ENCODE measurements at places on chromosomes 16 and 17.

DNA sequence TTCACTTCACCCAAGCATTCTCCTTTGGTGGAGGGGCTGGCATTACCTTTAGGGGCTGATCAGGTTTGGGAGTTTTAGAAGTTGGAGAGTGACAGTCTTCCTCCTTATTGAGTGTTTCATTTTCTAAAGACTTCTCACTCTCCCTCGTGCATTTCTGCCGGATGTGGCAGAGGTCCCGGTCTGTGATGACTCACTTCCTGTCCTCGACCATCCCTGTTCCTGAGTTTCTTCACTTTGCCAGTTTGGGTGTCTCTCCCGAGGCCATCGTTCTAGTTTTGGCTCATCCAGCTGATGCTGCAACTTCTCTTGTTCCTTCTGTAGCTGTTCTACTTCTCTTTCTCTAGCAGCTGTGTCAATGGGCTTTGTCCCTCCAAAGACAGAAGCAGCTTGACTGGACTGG is 104.3 kb downstream of the PHKB start:
- peak; percentile 98 for DNase-seq

- DNase-seq, result peak; percentile 77
Observed at GRCh38 chr17:28871056-28871579, 16.3 kb downstream of the ERAL1 start.

- DNase-seq, result no peak
Observed at GRCh38 chr17:41775394-41776226, 10.9 kb downstream of the JUP start.

DNA sequence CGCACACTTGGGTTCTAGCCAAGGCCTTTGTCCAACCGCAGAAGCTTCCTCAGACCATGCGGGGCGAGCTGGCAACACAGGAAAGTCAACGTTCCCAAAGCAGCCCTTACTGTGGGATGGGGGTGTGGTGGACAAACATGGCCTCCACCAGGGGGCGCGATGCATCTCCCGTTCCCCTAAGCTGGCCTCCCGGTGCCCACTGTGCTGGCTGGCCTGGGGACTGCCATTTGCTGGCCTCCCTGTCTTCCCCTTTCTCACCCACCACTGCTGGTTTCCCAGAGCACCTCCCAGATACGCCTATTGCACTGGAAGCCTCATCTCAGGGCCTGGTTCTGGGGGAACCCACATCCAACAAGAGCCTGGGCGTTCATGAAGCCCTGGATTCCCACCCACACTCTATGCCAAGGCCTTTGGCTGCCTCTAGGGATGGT is 145.3 kb downstream of the IRF8 start:
- peak; percentile 12 for DNase-seq

GRCh38 chr17:69921046-69921445 is 154.0 kb upstream of the KCNJ16 start:
- DNase-seq, result no peak

- DNase-seq, result no peak
Observed at GRCh38 chr16:86466696-86467406, 43.5 kb upstream of the FOXF1 start.

- DNase-seq, result peak; percentile 16
Observed at GRCh38 chr17:80611816-80612215, 67.2 kb downstream of the RPTOR start.

- no peak for DNase-seq
Observed at GRCh38 chr16:7167626-7168025, 165.0 kb upstream of the RBFOX1 start.

GRCh38 chr16:80938004-80938878 is 68.4 kb downstream of the CMC2 start:
- no peak for DNase-seq

GRCh38 chr16:2474877-2475412 is at the start of gene TBC1D24:
Gene TBC1D24 (plus strand): TSS chr16:2475127. CDS start chr16:2496149, 21,022 bp downstream.
- DNase-seq, result peak; percentile 78

DNA sequence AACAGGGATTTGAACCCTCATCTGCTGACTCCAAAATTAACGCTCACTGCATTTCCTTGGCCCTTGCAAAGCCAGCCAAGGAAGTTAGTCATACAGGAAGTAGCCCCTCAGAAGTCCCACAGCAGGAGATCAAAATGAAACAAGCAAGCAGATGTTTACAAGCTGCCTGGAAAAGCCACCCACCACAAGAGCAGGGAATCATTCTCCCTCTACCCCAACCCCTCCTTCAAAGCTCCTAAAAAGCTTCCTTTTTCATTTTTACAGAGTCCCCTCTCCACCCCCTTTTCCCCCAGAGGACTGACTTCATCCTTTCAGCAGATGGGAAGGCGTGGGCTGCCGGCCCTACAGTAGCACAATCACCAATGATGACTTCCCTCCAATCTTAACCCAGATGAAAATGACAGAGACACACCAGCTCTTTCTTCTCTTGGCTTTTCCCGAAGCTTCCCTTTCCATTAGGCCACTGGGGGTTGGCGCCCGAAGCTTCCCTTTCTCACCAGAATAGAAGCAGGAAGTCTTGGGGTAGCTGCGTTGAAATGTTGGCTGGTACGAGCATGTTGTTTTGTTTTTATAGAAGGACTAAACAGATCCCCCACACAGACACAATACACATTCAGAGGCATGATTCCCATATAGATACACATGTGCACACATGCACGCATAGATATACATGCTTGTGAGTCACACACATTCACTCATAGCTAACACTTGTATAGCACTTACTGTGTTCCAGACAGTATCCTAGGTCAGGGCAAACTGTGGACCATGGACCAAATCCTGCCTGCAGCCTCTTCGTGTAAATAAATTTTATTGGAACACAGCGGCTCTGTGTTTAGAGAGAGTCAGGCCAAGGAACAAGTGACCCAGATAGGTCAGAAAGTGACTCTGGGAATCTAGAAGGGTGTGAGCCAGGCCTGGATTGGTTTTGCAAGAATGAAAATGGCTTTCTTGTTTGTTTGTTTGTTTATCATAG is 17.4 kb downstream of the ITPRIPL2 start:
- DNase-seq, result peak; percentile 89

- no peak for DNase-seq
Observed at GRCh38 chr17:28043741-28044140, 1.3 kb downstream of the NLK start.

GRCh38 chr17:31274252-31274651 is 22.8 kb downstream of the OMG start:
- DNase-seq, result peak; percentile 74

- DNase-seq, result peak; percentile 85
Observed at GRCh38 chr16:56625140-56625942, at the start of gene MT1E. Gene MT1E (plus strand): TSS chr16:56625781. CDS start chr16:56625852, 71 bp downstream.

GRCh38 chr17:78197147-78197832 is 10.1 kb downstream of the AFMID start:
- DNase-seq, result no peak

GRCh38 chr16:62077998-62078397 is 41.8 kb upstream of the CDH8 start:
- DNase-seq, result no peak

DNA sequence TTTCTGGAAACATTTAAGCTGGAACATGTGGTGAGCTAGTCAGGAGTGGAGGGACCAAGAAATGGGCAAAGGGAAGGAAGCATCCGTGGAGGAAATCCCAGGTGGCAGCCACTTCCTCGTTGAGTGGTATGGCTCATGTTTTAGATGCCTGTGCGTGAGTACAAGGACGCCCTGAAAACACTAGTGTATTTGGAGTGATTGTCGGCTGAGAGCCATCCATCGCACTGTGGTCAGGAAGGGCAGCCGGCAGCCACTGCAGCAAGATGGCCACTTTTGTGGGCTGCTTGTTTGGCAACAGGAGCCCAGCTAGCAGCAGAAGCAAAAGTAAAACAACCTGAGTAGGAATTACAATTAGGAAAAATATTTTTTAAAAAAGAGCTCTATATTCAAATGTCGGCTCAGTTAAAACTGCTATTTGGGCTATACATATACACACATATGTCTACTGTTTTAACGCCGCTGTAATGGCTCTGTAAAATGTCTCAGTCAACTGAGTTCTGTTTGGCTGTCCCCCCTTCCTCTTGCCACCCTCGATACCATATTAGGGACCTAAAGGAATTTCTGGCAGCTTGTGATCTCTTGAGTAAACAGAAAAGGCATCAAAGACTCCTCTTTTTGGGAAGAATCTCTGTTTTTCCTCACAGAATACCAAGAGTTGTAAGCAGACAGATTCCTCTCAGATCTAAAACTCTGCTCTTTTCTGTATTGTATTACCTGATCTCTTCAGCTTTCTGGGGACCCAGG is 39.2 kb downstream of the BRD7 start:
- DNase-seq, result no peak

- no peak for DNase-seq
Observed at GRCh38 chr17:43199633-43200032, 12.0 kb upstream of the TMEM106A start.

DNA sequence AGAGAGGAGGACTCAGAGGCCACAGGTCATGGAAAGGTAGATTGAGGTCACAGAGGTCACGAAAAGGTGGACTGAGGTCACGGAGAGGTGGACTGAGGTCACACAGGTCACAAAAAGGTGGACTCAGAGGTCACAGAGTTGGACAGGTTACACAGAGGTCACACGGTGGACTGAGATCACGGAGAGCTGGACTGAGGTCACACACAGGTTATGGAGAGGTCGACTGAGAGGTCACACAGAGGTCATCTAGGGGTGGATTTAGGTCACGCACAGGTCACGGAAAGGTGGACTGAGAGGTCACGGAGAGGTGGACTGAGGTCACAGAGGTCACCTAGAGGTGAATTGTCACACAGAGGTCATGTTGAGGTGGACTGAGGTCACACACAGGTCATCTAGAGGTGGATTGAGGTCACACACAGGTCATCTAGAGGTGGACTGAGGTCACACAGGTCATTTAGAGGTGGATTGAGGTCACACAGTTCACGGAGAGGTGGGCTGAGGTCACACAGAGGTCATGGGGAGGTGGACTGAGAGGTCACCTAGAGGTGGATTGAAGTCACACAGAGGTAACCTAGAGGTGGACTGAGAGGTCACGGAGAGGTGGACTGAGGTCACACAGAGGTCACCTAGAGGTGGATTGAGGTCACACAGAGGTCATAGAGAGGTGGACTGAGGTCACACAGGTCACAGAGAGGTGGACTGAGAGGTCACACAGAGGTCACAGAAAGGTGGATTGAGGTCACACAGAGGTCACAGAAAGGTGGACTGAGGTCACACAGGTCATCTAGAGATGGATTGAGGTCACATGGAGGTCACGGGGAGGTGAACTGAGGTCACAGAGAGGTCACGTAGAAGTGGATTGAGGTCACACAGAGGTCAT is 26.7 kb upstream of the JPT2 start:
- DNase-seq, result no peak

GRCh38 chr17:9702914-9703780 is 57.8 kb downstream of the USP43 start:
- DNase-seq, result peak; percentile 3

DNA sequence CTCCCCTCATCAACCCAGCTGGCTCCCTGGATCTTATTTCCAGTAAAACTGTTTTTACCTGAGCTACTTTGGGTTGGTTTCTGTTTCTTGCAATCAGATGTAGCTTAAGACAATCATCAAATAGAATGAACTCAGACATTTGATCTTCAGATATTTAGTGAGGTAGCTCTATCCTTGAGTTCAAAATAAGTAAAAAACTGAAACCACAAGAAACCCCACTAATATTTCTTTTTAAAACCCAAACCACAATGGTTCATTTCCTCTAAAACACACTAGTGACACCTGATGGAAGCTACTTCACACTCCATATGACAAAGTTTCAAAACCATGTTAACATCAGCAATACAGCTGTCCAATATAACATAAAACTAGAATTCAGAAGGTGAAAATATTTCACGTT is 37.8 kb downstream of the CACNG1 start:
- DNase-seq, result peak; percentile 38

DNA sequence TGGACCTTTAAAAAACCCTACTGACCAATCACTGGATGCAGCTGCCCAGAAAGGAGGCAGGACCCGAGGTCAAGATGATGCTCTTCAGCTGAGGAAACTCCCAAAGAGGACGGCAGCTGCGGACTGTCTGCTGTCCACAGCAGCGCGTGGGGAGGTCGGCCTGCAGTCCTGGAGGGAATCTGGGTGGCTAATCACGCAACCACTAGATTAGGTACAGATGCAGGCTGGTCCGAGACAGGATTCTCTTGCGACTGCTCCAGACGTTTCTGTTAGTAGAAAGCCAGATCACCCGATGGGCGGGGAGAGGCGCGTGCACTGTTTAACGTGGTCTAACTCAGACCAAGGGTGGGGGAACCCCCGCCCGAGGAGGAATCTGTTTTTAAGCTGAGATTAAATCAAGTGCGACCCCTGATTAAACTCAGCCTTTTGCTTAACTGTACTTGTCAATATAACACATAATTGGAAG is 8.8 kb downstream of the CTRB2 start:
- DNase-seq, result no peak

- DNase-seq, result peak; percentile 97
Observed at GRCh38 chr17:7557775-7558543, 591 bp upstream of the TNFSF13 start.

DNA sequence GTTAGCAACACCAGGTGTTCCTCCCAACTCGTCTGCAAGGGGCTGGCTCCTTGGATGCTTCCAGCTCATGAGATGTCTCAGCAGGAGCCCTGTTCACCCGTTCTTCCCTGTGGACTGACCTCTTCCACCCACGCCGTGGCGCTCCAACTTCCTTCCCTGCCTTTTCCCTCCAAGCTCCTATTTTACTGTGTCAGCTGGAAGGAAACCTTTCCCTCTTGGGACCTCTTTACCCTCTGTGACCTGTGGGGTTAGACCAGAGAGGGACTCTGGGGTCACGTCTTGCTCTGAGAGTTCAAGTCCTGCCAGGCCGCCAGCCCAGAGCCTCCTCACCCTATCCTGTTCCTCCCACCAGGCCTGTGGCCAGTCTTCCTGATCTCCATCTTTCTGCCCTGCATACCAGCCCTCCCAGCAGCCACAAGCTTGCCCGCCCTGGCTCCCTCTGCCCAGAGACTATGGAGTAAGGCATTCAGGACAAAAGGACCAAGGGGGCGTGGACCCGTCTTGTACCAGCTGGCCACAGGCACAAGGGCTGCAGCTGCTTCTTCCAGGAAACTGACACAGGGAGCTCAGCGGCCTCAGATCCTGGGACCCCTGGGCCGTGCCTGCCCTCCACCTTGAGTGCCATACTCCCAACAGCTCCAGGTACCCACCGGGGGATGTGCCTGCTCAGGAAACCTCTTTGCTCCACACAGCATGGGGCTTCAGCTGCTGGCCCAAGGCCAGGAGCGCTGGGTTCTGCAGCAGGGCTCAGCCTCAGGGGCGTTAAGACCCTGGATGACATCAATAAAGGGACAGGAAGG is 3.0 kb downstream of the PAQR4 start:
- no peak for DNase-seq

DNA sequence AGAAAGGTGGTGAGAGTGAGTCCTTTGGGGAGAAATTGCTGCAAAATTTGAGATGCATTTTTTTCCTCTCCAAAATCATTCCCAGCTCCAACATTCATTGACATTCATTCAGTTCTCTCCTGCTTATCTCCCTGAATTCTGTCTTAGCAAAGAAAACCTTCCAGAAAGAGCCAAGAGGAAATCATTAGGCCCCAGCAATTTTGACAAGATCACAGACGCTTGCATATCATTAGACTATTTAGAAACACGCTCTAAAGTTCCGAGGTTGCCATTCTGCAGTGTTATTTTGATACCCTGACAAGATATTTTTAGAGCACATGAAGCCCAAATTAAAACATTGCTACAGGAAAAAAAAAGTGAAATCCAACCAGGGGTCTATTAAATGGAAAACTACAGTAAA is 9.6 kb upstream of the CHCT1 start:
- no peak for DNase-seq
